ENCODE measurements at places on chromosomes 6 and 20. TPM values are rescaled to one million over a fixed set of nuclear protein-coding genes. Genes with fewer than 3 reads are reported as not detected.
A peak's percentile ranks its signal among the peaks of the same experiment; 100 is the strongest.

PPP1R16B gene
- 0.26 TPM for total RNA-seq

MMP24 gene
- total RNA-seq = not detected

EYA4 gene
- total RNA-seq = 9.7 TPM

CDK5RAP1 gene
- 21.6 TPM for total RNA-seq

PLCB4 gene
- total RNA-seq = 1.6 TPM

UNC5CL gene
- total RNA-seq = 0.26 TPM

RAD21L1 gene
- total RNA-seq = under 0.01 TPM

GPR6 gene
- total RNA-seq = not detected

BPIFB1 gene
- total RNA-seq = not detected

FAXC gene
- total RNA-seq = 3.2 TPM

WFDC10B gene
- total RNA-seq = not detected

- DNase-seq = no peak
These were observed 4.5 kb upstream of the MMP9 start for GRCh38 chr20:46004187-46004586.

GRCh38 chr6:31878726-31879125 lies at the start of gene SLC44A4:
Gene SLC44A4 (minus strand): TSS chr6:31878997. CDS start chr6:31878980, 17 bp downstream.
- DNase-seq = peak; percentile 38

GRCh38 chr20:49916146-49917002 lies 1.0 kb upstream of the SPATA2 start:
- DNase-seq = peak; percentile 76

DNA sequence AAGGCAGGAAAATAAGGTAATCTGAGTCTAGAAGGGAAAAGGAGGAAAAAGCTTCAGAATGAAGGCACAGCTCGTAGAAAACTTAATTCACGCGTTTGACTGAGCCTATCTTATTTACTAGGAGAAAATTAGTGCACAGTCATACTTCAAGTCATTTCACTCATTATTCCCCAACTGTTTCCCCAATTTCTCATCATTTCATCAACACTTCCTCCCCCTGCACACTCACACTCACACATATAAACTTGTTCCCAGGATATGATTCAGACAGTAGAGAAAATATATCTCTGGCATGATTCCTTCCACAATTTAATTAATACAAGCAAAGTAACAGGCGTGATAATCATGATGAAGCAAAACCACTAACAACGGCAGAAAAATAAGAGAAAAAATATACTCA lies 94.5 kb upstream of the F13A1 start:
- DNase-seq = peak; percentile 94

DNA sequence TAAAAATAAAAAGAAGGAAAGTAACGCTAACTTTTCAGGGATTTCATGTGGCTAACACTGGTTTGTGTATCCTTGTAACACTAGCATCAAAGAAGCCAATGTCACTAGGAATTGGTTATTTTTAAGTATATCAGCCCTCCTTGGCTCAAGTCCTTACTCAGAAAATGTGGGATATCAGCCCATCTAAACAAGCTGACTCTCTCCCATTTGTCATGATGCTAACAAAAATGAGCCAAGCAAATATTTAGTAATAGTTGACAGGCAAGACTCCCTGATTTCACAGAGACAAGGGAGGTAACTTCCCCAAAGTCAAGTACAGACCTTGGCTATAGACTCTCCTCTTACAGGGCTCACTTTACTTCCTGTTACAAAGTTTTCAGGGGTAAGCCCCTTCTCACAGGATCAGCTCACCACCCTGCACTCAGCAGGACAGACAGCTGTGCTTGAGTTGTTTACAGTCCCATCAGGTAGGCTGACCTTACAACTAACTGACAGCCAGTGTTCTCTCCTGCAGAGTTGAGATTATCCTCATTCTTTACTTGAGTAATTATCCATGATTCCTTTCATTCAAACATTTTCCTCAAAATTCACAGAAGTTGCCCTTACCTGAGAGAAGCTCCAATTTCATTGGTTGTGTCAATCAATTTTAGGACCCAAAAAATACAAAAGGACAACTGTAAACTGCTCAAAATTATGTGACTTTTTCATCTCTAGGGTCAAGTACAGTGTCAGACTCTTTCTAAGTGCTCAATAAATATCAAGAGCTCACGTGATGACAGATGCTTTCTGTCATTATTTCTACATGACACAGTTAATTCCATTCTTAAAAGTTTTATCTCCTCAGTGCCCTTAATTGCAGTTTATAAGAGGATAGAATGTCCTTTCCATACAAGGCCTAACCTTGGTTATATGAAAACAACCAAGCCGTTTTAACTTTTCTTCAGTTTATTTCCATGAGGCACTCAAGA lies 38.1 kb upstream of the BMP5 start:
- no peak for DNase-seq

- no peak for DNase-seq
These were observed 125.4 kb downstream of the FYN start for GRCh38 chr6:111747829-111748228.

DNA sequence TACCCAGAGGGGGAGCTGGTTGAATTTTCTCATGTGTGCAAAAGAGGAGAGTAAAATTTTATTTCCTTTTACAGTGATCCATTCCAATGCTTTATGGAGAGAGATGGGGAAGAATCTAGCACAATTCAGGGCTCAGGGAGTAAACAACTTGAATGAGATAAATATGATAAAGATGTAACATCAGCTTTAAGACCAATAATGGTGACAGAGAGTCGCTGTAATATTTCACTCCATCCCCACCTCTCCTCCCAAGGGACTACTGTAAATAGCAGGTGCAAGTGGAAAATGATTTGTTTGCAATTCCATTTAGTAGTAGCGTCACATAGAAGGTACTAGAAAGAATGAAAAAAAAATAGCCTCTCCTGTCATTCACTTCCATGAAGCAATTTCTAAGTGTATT lies 4.8 kb downstream of the CRISP3 start:
- no peak for DNase-seq

DNA sequence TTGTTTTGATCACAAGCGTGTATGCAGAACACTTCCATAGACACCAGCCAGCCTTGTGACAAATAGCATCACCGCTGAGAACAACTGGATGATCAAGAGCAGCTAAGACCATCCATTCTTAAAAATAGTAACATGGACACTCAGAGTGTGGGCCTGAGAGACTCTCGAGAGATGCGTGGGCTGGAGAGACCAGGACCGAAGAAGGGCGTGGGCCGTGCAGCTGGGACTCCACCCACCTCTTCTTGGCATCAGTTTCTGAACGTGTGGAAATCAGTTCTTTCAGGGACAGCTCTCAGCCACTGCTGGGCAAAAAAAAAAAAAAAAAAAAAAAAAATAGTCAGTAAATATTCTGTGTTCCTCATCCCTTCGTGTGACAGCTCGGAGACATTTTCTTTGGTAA lies 314.5 kb upstream of the CDH4 start:
- no peak for DNase-seq

- DNase-seq = no peak
These were observed 125.9 kb upstream of the ESR1 start for GRCh38 chr6:151681433-151682059.

DNA sequence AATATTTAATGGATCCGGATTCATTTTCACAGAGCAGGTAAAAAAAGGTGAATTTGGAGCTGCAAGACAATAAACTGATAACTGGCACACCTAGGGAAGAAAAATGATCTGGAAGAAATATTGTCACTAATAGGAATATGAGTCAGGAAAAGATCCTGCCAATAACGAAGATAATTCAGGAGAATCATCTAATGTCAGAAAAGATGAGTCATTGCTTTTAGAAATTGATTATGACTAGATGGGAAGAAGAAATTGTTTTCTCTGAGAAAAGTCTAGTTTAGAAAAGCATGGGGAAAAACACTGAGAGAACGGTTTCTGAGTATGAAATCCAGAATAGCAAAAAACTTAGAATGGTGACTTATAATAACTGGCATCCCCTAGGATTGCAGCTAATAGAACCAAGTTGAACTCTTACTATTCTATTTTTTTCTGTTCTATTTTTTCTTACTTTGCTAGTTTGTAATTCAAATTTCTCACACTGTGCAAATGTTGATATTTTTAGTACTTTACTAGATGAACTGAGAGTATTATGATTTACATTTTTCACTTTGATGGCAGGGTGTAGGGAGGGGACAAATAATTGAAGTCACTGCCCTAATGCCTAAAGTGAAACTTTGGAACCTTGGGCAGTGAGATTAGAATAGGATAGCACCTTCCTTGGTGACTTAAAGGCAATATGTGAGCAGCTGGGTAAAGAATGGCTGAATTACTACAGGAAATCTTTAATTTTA lies 38.2 kb upstream of the SUPT3H start:
- DNase-seq = no peak

DNA sequence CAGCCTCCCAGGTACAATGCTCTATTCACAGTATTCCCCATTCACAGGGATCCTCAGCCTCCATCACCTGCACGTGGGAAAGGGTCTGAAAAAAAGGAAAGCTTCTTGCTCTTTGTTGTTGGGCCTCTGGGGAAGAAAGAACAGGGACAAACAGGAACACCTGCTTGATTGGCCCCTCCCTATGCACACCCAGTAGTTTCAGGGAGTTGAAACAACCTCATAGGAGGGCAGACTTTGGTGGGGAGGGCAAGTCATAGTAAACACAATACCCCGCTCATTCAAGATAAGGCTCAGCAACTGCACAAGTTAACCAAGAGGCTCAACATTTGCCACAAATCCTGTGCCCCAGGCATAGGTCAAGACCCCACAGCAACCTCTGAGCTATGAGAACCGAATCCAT lies 1.7 kb downstream of the GHRH start:
- no peak for DNase-seq

GRCh38 chr6:156359912-156360311 lies 417.3 kb upstream of the ARID1B start:
- no peak for DNase-seq

DNA sequence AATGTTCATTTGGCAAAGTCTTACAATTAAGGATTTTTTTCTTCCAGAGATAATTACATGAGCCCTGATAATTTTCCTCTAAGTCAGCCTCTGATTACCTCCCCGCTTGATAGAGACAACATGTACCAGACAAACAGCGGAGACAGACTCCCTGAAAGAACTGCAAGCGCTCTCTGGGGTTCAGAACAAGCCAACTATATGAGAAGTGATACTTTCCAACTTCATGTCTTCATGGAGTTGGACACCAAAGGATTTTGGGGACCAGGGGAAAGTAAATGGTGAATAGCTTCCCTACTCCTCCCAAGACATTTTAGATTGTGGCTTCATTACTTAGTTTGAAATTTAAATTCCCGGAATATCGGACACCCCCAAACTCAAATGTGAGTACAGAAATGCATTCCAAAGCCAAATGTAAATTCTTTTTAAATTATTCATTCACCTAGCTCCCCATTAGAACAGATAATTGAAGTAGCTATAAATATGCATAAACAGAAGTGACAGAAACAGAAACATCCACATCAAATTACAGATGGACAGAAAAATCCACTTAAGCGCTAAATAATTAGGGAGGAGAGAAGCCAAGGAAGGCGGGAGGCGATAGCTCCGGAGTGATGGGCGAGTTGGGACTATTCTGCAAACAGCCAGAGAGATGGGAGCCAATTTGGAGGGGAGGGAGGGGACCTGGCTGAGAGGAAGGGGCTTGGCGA lies 129.7 kb upstream of the AKAP12 start:
- DNase-seq = no peak

GRCh38 chr6:83247471-83247870 lies 54.3 kb downstream of the RWDD2A start:
- no peak for DNase-seq

GRCh38 chr20:50050660-50051308 lies 62.2 kb downstream of the UBE2V1 start:
- no peak for DNase-seq

GRCh38 chr6:88296694-88297093 lies 130.5 kb upstream of the CNR1 start:
- no peak for DNase-seq

DNA sequence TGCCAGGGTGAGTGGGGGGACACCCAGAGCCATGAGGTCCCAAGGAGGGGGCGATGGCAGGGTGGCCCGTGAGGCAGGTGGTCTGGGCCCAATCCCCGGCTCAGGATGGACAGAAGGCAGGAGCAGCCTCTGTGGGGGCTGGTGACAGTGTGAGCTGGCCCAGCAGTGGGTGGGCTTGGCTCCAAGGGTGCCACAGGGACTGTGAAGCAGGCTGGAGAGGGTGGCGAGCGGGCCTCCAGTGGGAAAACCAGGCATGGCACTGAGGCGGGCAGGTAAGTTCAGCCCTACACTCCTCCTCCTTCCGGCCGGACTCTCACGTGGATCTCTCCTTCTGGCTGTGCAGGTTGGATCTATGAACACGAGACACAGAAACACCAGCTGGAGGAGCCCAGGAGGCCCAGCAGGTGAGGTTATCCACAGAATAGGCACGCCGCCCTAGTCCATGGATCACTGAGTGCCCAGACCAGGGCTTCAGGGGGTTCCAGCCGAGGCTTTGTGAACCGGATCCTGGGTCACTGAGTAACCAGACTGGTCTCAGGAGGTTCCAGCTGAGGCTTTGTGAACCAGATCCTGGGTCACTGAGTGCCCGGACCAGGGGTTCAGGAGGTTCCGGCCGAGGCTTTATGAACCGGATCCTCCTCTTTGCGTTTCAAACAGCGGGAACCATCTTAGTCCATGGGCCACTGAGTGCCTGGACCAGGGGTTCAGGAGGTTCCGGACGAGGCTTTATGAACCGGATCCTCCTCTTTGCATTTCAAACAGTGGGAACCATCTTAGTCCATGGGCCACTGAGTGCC lies 76.4 kb upstream of the BHLHE23 start:
- DNase-seq = no peak

DNA sequence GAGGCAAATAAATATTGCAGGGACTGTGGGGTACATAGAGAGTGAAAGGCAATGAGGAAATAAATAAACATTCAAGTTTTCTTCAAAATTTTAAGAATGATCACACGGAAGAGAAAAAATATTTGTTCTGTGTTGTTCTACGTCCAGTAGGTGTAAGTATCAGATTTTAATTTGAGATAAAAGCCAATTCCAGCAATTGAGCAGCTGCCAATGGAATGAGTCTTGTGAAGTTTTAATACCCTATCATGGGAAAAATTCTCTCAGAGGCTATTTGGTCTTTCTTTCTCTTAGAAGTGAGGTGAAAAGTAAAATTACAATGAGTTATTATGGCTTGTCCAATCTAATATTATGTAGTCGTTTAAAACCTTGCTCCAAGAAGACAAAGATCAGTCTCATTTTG lies 195.7 kb upstream of the CITED2 start:
- DNase-seq = no peak

- DNase-seq = peak; percentile 73
These were observed 15.9 kb downstream of the AGPAT4 start for GRCh38 chr6:161257793-161258457.

- DNase-seq = no peak
These were observed 30.8 kb upstream of the SCRT2 start for GRCh38 chr20:706366-706885.

DNA sequence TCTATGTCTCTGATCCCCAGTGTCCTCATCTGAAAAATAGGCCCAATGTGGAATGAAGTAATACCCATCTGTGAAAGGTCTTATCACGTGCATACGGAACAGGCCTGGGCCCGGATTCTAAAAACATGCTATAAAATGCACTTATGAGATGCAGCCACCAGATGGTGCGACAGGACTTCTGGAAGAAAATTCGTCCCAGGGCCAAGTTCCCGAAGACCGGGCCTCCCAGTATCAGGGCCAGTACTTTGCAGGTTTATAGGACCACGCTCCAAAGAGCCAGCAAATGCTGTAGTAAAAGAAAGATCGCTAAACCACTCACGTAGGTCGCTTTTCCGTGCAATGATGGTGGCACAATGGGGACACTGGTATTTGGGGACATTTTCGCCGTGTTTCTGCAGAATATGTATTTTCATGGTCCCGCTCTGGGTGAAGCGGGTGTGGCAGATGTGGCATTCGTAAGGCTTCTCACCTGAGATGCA lies 10.6 kb downstream of the CTCFL start:
- DNase-seq = peak; percentile 43

Measured in bronchial epithelial cell (primary cell).